Keratinocyte (primary cell): ENCODE measurements at places on chromosomes 12 and 14. TPM values are rescaled to one million over a fixed set of nuclear protein-coding genes. Genes with fewer than 3 reads are reported as not detected.

The BHLHE41 gene
- polyA plus RNA-seq = 1.4 to 6.0 TPM (median 1.7 TPM) in 3 replicates

The SRSF5 gene
- 189 to 308 TPM (median 292 TPM) in 3 replicates for polyA plus RNA-seq

The USP5 gene
- polyA plus RNA-seq = 58.3 to 84.1 TPM (median 67.2 TPM) in 3 replicates

GRCh38 chr14:69049675-69050074 is 70.6 kb upstream of the ACTN1 start:
- DNase-seq = no peak

GRCh38 chr14:68788996-68789820 is 3.7 kb downstream of the ZFP36L1 start:
- DNase-seq = no peak

DNA sequence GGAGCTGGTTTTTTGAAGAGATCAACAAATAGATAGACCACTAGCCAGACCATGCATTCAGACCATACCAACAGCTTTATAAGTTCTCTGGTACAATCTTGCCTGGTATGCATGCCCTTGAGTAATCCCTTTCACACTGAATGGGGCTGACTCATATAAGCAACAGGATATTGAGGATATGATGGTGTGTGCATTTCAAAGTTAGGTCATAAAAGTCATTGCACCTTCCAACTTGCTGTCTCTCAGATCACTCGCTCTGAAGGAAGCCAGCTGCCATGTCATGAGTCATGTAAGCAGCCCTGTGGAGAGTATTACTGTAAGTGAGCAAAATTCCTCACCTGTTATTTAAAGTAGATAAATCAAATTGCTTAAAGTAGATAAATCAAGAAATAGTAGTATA is 45.0 kb upstream of the OR6J1 start:
- DNase-seq = peak; percentile 90

- DNase-seq = no peak
Measured at GRCh38 chr12:29709496-29710040, 74.2 kb downstream of the TMTC1 start.
